ENCODE measurements at places on chromosomes 3 and 15.

DNA sequence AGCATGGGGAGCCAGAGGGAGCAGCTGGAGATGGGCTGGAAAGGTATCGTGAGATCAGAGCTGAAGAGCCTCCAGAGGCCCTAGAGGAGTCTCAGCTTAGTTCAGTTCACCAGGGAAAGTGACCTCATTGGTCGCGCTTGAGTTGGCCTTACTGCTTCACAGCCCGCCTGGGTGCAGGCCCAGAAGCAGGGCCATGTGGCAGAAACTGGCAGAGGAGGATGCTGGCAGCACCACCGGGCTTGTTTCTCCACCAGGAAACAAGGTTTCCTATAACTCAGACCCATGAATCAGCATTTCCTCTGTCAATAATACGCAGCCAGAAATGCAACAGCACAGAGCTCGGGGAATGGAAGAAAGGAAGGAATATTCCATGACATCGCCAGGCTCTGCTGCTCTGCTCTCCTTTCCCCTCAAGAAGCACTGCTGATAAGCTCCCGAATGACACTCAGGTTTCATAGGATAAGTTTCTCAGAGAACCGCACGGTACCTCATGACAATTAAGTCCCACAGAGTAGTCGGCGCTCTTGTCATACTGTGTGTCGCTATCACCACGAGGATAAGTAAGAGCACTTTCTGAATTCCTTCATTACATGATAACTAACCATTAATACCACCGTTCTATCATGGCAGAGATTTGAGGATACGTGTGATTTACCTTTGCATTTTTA, 147.1 kb upstream of the LPP start:
- DNase-seq: no peak

DNA sequence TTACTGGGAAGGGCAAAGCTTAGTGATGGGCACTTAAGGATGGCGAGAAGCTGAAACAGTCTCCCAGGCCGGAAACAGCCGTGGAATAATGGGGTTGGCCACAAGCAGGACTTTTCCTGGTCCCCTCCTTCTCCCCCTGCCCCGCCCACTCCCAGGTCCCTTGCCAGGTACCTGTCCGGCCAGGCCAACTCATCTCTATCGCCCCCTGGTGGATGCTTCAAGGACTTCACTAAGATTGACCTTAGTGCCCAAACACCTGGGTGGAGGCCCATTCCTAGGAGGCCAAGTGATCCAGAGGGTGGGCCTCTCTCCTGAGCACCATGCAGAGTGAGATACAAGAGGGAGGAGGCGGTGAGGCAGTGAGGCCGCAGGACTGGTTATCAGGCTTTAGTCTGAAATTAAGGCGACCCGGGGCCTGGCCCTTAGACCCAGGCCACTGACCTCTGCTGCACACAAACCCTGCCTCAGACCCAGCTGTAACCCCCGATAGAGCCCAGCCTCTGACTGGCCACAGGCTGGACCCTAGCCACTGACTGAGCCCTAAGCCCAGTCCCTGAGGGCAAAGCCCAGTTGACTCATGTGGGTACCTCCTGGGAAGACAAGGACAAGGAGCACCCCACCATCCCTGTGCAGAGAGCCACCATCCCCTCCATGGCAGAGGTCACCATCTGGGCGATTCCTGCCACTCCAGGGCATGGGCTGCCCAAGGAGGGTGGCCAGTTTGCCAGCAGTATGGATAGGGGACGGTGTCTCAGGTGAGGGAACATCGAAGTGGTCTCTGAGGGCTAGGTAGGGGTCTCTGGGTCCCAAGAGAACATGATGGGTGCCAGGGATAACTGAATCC, 37.6 kb downstream of the VIPR1 start:
- no peak for DNase-seq

DNA sequence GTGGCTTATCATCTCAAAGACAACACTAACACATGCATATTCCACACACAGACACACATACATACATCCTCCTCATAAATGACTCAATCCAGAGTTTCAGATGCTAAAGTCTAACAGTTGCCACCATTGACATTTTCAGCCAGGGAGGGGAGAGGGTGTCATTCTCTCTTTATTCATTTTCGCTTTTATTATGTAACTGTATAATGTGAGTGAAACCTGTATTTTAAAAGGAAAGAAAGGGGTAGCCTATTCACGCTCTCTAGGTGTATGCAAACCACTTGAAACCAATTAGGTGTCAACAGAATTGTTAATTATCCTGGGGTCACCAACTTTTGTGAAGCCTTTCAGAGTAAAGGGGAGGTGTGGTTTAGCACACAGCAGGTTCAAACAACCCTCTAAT, 1282.9 kb downstream of the ROBO2 start:
- DNase-seq: no peak

DNA sequence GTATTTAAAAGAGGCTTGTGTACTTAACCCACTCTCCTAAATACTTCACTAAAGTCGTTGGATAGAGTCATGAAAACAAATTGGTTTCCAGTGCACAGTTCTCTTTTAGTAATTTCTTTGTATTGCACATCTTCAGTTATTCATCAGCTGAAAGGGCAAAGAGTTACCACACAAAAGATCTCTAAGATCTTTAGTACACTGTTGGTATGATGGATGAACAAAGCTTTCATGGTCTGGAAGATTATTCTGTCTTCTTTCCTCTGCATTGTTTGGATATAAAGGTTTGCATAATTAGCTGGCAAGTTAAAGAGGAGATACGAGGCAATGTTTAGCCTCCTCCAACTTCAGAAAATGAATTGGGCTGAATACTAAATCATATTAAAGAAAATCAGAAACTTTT, 40.5 kb downstream of the BCHE start:
- DNase-seq: no peak

All from esophagus squamous epithelium (tissue), 5 donors.